ENCODE measurements at places on chromosomes 1 and 21.

DNA sequence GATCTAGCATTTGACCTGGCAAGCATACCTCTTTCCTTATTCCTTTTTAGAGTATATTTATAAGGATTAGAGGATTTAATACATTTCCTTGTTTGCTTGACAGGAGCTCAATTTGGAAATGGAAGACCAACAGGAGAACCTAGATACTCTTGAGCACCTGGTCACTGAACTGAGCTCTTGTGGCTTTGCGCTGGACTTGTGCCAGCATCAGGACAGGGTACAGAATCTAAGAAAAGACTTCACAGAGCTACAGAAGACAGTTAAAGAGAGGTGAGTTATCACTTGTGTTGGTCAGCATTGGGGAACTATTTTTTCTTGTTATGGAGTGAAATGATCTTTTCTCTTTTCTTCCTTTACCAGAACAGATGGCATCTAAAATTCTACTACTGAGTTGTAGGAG lies 123.4 kb upstream of the BMP8A start:
- DNase-seq: no peak

DNA sequence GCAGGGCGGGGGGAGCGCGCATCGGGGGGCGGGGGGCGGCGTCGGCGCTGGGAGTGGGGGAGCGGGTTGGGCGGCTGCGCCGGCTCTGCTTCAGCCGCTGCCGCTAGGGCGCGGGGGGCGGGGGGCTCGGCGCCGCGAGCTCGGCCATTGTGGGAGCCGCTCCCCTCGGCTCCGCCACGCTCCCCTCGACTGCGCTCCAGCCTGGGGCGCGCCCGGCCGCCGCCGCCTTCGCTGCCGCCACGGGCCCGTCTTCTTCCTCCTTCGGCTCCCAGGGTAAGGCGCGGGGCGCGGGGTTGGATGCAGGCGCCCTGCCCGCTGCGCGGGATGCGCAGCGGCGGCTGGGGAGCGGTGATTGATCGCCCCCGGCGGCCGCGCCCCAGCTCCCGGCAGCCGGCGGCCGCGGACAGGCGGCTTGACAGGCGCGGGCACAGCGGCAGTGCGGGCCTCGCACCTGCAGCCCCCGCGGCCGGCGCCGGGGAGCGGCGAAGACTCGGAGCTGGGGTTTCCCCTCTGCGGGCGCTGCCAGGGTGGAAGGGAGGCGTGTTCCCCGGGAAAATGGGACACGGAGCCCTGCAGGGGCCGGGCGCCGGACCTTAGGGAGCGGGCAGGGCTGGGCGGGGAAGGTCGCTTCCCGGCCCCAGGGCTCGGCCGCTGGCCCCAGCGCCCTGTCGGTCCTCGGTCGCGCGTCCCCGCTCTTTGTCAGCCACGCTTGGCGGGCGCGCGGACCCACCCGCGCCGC lies 55.3 kb downstream of the NDUFS5 start:
- DNase-seq: no peak

GRCh38 chr1:101566883-101567538 lies 330.2 kb downstream of the S1PR1 start:
- DNase-seq: no peak

DNA sequence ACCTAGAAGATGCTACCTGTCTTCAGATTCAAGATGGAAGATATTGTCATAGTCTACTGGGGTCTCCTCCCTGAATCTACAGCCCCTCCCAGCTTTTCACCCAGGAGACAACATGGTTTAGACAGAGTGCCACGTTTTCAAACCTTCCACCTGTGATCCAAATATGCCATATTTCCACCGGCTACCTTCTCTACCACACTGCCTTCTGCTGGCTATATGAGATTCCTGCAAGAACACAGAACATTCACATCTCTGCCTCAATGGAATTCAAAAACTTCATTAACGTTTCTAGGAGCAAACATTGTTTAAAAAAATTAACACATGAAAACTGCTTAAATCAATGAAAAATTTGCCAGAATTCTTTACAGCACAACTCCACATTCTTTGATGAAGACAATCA lies 12.9 kb upstream of the LELP1 start:
- DNase-seq: no peak

DNA sequence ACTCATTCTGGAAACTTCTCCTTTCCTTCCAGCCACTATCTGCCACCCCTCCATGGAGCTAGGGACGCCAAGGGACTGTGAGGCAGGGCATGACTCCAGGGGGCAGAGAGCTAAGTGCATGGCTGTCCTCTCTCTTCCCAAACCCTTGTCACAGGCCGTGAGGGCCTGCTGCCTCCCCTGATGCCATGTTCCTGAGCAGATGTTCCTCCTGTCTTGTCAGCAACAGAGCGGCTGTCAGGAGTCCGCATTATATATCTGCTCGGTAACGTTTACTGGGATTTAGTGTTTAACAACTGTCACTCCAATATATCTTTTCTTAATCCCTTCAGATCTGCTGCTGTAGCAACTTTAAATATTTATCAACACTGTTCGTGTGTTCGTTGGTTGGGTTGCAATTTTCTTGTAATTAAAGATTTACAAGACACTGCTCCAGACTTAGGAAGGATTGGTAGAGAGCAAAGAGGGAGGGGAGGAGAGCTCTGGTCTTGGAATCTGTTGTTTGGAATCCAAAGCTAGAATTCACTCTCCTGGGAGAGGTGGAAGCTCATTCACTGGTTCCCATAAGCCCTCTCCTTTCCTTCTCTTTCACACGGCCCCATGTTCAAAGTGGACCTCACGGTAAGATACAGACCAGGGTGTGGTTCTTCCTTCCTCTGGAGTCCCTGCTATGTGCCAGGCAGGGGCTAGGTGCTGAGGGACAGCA lies 76.2 kb downstream of the MDM4 start:
- no peak for DNase-seq

GRCh38 chr1:212487286-212487685 lies 54.6 kb downstream of the NENF start:
- DNase-seq: no peak

- no peak for DNase-seq
These were observed 3.6 kb upstream of the MAP1LC3C start for GRCh38 chr1:242002510-242002909.

DNA sequence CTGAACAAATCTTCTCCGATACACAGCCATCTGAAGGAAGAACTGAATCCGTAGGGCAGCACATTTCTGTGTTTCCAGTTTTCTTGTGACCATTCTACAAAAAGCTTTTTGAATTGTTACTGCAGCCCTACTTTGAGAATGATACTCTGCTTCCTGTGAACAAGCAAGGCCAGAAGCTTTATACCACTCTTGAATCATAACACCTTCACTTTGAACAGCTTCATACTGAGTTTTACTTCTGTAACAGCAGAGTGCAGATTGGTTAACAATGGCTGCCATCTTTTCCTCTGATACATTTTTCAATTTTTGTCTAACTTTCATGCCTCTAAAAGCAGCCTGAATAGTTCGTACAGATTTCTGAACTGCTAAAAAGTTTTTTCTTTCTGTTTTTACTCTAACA lies 33.6 kb upstream of the F13B start:
- DNase-seq: no peak

DNA sequence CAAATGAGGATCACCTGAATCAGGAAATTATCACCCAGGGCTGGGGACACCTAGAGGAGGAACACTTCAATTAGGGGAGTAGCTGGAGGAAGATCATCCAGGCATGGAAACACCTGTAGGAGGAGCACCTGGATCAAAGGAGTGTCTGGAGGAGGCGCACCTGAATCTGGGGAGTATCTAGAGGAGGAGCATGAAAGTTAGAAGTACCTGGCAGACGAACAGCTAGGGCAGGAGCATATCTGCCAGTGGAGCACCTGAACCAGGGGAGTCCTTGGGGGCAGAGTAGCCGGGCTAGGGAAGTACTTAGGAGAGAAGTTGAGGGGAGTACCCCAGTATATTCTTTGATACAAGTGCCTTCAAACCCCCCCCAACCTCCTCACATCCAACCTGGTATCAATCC lies 1.3 kb downstream of the C1orf210 start:
- DNase-seq: no peak

DNA sequence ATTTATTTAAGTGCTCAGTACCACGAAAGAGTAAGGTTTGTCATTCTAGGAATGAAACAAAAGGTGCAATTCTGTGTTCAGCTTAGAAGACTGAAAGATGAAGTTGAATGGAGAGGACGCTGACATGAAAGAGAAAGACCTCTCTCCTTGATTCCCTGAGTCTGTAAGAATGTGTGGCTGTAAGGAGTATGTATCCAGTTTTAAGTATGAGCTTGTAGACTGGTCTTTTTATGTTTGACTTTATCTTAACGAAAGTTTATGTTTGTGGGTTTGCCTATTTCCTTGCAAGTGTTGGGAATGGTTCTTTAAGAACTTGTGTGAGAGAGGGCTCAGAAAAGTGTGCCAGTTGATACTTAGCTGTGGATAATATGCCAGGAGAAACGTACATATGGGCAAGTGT lies 1.4 kb downstream of the CHD1L start:
- no peak for DNase-seq

DNA sequence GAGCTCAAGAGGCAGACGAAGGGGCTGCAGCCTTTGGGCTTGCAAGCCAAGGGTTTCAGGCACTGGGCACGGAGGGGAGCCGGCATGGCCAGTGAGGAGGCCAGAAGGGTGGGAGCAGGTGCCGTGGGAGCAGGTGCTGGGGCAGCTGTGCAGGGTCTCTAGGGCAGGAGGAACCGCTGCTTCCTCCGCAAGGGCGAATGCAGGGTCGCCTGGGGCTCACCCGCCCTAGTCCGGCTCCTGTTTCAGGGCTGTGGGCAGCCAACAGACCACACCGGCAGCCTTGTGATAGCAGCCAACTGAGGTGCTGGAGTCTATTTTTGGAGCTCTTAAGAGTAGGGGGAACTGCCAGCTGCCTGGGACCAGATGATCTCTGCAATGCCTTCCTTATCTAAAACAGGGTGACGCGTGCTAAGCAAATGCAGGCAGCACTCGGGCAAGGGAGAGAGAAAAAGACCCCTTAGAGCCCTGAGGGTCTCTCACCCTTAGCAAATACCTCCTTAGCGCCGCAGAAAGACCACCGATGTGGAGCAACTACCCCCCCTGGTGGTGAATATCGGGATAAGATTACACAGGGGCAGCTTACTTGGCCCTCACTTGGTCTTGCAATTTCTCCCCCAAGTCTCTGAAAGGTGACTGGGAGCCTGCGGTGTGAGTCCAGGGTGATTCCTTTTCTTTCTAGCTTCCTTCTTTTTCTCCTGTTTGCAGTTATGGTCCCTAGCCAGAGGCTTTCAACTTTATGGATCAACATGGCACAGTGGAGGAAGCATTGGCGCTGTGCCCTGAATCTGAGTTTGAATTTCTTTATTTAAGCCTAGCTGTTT lies 20.7 kb upstream of the MAPKAPK2 start:
- DNase-seq: peak; percentile 53

- no peak for DNase-seq
These were observed 18.4 kb downstream of the RNF2 start for GRCh38 chr1:185063719-185064118.

DNA sequence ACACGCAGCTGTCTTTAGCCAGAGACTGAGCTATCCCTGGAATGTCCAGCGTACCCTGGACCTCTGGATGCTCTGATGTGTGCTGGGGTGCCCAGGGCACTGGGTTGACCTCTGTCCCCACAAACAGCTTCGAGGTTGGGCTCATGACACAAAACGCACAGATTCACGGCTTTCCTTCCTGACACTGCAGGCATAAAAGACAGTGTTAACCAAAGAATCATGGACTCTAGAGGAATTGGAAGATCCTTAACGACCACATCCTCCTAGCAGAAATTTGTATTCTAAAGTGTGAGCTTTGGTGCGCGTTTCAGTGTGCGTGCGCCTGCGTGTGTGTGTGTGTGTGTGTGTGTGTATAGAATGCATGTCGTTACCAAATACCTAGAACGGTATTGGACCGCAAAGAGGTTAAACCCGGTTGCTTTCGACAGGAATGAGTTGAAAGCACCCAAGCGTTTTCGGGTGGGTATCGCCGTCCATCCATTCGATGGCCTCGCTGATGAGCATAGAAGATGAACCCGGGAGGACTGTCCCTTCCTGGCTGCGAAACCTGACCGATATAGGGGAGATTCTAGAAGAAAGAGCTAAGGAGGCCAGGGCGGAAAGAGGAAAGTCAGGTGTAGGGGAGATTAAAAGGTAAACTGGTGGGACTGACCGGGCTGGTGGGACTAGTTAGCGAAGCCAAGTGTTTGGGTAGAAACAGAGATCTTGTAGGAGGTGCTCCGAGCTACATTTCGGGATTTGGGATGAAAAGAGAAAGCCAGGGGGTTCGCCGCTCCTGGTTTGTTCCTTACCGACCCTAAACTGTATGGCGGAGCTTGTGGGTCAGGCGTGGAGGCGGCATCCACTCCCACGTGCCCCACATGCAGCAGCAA lies 6.8 kb upstream of the LHX9 start:
- no peak for DNase-seq

DNA sequence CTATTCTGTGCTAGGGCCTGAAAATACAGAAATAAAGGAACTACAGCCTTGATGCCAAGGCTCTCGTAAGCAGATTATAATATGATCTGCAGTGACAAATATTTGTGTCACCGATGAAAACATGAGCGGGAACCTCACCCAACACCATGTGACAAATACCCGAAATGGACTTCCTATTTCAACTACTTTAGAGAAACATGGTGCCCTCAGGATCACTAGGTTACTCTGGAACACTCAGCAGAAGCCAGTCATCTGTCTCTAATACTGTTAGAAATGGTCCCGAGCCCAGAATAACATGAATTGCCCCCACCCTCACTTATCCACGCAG lies 463 bp upstream of the VAMP3 start:
- DNase-seq: no peak

DNA sequence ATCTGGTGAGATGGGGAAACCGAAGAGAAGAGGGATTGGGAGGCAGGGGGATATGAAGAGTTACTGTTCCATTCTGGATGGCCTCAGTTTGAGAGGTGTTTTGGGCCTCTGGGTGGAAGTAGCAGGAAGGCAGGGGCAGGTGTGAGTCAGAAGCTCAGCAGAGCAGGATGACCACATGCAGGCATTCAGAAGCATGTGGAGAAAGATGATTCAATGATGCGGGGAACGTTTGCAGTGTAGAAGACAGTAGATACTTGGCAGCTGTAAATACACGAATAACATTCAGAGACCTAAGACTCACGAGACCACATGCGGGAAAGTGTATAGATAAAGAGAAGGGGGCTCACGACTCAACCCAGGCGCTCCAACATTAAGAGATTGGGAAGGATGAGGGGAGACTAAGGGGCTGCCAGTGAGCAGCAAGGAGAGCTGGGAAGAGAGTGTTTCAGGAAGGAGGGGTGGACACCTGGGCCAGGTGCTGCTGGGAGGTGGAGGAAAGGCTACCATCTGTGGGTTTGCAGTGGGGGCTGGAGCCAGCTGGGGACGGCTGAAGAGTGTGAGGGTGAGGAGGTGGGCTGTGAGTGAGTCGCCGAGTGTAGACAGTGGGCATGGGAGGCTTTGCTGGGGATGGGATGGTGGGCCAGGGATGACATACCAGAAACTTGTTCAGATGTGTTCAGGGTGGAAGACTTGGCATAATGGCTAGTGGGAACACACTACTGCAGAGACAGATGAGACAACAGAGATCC lies 5.8 kb upstream of the EPS8L3 start:
- DNase-seq: peak; percentile 75

- no peak for DNase-seq
These were observed 87.3 kb downstream of the TBX15 start for GRCh38 chr1:118900643-118901440.
